ENCODE measurements at places on chromosomes 1 and 21.

DNA sequence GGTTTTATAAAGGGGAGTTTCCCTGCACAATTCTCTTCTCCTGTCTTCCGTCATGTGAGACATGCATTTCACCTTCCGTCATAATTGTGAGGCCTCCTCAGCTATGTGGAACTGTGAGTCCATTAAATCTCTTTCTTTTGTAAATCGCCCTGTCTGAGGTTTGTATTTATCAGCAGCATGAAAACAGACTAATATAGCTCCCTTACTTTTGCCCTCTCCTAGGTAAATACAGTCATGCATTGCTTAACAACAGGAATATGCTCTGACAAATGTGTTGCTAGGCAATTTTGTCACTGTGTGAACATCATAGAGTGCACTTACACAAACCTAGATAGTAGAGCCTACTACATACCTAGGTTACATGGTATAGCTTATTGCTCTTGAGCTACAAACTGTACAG is 616.8 kb downstream of the RWDD3 start:
- DNase-seq: no peak

DNA sequence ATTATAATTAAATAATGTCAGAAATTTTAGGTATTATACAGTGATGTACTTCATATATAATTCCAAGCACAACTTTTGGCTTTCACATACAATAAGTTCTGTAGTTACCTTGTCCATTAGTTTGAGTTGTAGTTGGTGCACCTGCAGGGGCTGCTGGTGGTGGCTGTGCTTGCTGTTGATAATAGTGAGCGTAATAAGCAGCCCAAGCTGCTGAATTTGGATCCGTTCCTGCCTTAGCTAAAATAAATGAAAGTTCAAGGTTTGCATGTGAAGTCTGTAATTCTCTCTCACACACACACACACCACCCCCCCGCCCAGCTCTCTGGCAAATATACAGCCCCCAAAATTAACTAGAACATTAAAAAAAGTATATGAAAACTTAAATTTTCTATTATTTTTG is 22.4 kb downstream of the FUBP1 start:
- no peak for DNase-seq

- peak; percentile 76 for DNase-seq
These were observed 71.8 kb downstream of the CD58 start for GRCh38 chr1:116498789-116499628.

DNA sequence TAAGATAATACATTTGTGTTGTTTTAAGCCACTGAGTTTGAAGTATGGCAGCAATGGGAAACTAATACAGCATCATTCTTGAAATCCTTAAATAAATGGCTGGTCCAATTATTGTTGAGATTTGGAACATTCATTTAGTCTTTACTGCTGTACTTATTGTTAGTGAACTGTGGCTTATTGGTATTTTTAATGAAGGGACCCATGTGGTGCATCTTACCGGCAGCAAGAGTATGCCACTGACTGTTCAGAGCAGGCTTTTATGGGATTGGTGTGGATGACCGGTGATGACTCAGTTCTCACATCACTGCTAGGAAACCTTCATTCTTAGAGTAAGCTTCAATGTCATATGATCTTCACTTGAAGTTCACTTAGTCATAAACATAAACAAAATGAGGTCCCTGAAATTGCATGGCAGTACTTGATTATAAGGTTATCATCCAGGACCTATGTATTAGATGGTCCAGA is 31.5 kb downstream of the PRKAA2 start:
- peak; percentile 60 for DNase-seq

DNA sequence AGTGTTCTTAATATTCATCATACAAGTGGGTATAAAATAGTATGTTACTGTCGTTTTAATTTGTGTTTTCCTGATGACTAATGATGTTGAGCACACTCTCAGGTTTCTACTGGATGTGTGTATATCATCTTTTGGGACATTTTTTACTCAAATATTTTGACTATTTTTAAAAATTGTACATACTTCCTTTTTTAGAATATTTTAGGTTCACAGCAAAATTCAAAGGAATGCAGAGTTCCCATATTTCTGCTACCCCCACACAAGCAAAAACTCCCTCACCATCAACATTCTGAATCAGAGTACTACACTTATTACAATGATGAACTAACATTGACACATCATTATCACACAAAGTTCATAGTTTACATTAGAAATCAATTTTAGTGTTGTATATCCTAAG is 114.5 kb downstream of the DPYD start:
- DNase-seq: no peak

- DNase-seq: no peak
These were observed 6.1 kb upstream of the ARL8A start for GRCh38 chr1:202150602-202151001.

- DNase-seq: no peak
These were observed 51.2 kb upstream of the DNAJC6 start for GRCh38 chr1:65258106-65258505.

- no peak for DNase-seq
These were observed 565 bp upstream of the DMRTB1 start for GRCh38 chr1:53458634-53459033.

DNA sequence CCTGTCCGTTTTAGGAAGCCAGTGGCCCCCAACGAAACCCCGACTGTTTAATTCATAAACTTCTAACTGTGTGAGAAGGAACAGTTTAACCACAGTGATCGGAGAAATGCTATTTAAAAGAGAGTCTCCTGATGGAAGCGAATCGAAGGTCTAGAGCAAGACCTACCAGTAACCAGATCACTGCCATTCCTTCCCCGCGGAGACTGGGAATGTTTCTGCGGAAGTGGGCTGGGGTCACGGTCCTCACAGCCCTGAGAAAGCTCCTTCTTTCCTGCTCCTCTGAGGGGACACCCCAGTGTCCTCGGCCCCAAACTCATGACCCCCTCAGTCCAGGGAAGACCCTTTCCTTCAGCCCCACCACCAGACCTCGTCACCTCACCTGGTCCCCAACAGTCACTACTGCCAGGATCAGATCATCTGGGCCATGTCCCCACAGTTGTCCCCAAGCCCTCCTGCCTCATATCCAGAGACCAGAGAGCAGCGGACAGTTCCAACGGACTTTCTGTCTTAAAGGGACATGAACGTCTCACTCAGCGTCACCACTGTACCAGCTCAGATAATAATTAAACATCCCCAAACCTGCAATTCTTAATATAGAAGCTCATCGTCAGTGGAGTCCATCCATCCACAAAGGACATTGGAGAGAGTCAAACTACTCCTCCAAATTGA is at the start of gene TCP10L:
TSS of gene TCP10L (minus strand) at position 482 of the 669 bp plus-strand sequence. CDS start 1,219 bp downstream, outside the sequence.
- no peak for DNase-seq

- DNase-seq: no peak
These were observed 504 bp upstream of the SDHC start for GRCh38 chr1:161313554-161314200.

- DNase-seq: peak; percentile 23
These were observed 98.8 kb downstream of the RHOU start for GRCh38 chr1:228833911-228834688.

DNA sequence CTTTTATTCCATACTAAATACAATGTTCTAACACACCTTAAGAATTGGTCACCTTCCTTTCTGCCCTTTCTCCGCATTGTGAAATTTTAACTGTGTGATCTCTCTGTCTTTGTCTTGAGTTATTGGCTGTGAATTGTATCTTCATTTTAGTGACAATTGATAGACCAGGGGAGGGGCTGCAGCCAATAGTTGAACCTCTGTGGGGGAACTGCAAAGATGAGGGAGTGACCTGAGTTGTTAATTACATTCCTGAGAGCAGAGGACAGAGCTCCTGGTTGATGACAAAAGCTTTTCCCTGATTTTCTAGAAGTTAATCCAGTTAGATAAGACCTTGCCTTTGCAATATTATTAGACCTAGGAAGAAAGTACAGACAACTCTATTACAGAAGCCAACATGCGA is 1535.7 kb downstream of the BRINP3 start:
- DNase-seq: no peak

GRCh38 chr21:38661889-38662568 is 143.7 kb upstream of the ETS2 start:
- peak; percentile 80 for DNase-seq

DNA sequence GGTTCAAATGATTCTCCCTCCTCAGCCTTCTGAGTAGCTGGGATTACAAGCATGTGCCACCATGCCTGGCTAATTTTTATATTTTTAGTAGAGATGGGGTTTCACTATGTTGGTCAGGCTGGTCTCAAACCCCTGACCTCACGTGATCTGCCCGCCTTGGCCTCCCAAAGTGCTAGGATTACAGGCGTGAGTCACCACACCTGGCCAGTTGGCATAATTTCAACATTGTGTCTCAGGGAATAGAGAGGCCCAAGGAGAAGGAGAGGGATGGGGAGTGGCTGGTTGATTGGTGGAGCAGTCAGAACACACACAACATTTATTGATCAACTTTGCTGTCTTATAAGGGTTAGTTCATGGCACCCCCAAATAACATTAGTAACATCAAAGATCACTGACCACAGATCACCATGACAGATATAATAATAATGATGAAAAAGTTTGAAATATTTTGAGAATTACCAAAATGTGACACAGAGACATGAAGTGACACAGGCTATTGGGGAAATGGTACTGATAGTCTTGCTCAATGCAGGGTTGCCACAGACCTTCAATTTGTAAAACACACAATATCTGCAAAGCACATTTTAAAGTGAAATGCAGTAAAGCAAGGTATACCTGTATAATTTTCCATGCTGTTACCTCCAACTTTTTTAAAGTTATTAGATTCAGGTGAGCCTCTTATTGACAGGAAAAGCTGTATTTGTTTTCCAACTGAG is 15.8 kb upstream of the CYB5R1 start:
- DNase-seq: no peak

- DNase-seq: no peak
These were observed 28.6 kb upstream of the PLCH2 start for GRCh38 chr1:2447276-2448097.

GRCh38 chr1:116166011-116166571 is 54.9 kb downstream of the MAB21L3 start:
- DNase-seq: no peak

DNA sequence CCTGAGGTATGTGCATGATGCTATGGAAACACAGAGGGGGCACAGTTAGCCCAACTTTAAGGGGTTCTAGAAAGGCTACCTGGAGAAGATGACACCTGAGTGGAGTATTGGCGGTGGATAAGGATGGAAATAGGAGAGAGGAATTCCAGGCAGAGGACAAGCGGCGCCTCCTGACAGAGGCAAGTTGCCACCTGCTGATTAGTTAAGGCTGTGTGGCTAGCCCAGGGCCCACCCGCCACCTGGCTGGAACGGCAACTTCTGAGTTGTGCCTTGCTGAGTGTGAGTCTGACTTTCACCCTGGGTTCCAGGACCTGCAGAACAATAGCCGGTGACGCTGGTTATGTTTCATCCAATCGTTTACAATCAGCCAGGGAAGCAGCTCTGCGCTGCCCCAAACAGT is 126.9 kb upstream of the LMO4 start:
- no peak for DNase-seq

- peak; percentile 43 for DNase-seq
These were observed 7.8 kb upstream of the MUTYH start for GRCh38 chr1:45348020-45348419.

- no peak for DNase-seq
These were observed 7.8 kb downstream of the ERG start for GRCh38 chr21:38490411-38491020.

- DNase-seq: no peak
These were observed 842.9 kb upstream of the ADGRL4 start for GRCh38 chr1:79849388-79849787.

DNA sequence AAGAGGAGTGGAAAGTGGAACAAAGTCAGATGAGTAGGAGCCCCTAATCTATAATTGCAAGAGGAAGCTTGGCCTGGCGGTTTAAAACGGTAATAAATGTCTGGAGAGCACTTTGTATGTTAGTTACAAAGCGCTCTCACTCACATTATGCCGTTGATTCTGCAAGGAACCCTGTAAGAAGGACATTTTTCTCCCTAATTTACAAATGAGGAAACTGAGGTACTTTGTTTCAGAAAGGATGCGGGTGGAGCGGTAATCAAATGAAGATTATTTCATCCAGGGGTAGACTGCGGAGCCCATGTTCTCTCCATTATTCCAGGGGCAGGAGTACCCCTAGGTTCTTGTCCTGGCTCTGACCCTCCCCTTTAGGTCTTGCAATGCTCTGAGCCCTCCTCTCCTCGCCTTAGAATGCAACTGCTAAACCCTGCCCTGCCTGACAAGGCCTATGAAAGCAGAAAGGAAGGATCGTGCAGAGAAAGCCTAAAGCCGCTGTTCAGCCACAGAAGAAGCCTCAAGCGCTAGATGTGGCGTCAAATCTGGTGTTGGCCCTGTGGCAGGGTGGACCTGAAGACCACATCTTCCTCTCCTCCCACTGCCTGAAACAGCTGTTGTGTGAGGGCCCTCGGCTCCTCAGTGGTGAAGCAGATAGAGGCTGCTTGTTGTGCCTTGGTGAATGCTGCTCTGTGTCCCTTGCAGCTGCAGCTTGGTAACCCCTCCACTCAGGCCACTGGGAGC is 588 bp upstream of the PACC1 start:
- no peak for DNase-seq

DNA sequence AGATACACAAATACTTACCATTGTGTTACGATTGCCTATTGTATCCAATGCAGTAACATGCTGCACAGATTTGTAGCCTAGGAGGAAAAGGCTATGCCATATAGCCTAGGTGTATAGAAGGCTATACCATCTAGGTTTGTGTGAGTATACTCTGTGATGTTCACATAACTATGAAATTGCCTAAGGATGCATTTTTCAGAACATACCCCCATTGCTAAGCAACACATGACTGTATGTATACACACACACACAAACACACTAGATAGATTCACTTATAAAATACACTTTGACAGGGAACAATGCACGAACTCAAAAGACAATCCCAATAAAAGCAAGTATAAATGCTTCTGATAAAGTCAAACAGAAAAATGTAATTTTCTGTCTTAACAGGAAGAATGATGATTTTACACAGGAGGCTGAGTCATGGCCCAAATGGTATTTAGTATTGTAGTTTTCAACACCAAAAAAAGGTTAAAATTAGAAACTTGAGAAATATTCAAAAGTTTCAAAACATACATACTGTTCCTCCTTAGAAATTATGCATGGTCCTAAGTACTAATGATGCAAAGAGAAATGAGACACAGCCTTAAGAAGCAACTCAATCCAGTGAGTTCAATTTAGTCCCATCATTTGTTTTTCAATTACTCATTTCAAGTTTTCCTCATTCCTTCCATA is 12.2 kb downstream of the FH start:
- DNase-seq: peak; percentile 28

DNA sequence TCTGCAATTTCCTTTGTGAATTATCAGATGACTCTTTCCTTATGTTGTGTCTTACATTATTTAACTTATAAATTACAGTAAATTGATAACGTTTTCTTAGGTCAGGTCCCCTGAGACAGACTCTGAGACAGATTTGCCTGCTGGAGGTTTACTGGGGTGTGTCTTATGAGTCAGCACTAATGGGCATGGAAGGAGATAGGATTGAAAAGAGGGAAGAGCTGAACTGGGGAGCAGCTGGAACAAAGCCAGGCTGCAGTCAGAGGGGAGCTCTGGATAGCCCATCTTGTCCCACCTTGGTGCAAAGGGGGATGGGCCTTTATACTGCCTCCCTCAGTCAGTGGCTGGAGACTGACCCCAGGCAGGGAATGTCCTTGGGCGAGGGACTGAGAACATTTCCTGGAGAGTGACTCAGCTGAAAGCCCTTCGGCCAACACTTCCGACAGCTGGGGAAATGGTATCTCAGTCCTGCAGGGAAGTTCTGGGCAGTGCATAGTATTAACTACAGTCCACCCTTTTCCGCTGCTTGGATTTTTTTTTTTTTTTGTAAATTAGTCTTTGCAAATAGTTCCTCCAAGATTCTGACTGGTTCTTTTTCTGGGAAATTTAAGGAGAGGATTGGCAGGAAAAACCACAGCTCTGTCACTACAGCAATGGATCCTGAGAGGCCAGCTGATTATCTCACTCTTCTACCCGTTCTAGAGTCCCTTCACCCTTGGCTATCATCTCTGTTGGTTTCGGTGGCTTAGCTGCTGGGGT is 39.1 kb upstream of the CDC42BPA start:
- peak; percentile 84 for DNase-seq

Measured in fibroblast of upper back skin (primary cell).